ENCODE measurements at places on chromosomes 12 and 14.
A peak's percentile ranks its signal among the peaks of the same experiment; 100 is the strongest.

- no peak for DNase-seq
These were observed 7.0 kb downstream of the CCDC63 start for GRCh38 chr12:110853836-110854235.

GRCh38 chr14:72111911-72112310 lies 179.7 kb downstream of the RGS6 start:
- no peak for DNase-seq

DNA sequence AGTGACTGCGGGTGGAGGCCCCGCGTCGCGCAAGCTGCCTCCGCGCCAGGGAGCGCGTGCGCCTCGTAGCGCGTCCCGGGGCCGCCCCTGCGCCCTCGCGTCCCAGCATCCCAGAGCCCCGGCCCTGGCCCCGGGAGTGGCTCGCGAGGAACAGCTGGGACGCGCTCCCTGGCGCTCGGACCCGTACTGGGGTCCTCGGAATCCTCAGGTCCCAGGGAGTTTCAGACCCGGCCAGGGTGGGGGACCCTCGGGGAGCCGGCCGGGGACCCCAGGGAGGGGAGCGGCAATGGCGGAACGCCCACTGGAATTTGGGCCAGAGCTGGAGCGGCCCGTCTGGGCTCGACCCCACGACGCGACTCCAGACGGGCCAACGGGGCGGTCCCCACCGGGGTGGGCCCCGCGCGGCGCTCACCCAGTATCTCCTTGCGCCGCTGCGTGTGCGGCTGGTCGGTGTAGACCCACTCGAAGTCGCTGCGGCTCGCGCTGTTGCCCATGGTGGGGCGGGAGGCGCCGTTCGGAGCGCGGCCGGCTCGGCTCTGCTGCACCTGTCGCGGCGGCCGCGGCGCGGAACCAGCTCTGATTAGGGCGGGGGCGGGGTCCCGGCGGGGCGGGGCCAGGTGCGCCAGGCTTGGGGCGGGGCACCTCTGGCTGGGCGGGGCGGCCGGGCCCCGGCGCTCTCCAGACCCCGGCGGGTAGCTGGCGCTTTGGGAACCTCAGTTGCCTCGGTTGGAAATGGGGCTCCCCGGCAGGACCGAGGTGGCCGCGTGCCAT lies at the start of gene DEGS2:
Gene DEGS2, minus strand, starts transcription at position 552 of the 771 bp plus-strand sequence. Its CDS starts 58 bp downstream, at position 494.
- peak; percentile 61 for DNase-seq

GRCh38 chr12:107557026-107557425 lies 128.6 kb upstream of the PWP1 start:
- no peak for DNase-seq

Data from NAMALWA (cell line).